ENCODE measurements at places on chromosomes 7 and 10.
A peak's percentile ranks its signal among the peaks of the same experiment; 100 is the strongest.

DNA sequence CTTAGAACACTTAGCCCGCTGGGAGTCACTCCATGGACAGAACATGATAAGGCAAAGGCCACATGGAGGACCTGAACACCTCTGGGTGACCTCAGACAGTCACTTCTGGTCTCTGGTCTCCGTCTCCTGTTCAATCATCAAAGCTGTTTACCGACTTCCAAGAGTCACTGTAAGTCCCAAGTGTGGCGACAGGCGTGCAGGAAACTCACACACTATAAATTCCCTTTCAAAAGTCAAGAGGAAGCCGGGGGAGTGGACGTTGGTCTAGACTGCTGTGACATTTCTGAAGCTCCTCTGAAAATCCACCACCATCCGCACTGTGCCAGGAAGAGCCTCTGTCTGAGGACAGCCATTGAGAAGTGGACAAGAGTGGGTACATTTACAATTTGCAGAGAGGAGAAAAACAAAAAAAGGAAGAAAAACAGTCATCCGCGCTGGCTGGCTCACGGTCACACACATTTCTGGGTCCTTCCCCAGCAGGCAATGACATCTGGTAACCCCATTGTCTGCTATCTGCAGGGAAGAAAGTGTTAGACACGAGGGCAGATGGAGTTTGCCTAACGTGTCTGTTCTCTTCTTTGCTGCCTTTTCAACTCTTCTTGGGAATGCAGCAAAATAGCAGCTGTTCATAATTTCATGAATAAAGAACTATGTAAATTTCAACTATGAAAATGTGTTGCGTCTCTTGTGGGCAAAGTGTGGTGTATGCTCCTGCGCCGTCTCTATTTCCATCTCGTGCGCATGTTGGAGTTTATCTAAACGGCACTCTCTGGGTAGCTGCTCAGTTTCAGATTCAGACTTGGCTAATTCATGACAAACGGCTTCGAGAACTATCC is 32.9 kb upstream of the CUX1 start:
- DNase-seq = no peak

- no peak for DNase-seq
Observed at GRCh38 chr7:99293650-99294049, 21.0 kb downstream of the MYH16 start.

DNA sequence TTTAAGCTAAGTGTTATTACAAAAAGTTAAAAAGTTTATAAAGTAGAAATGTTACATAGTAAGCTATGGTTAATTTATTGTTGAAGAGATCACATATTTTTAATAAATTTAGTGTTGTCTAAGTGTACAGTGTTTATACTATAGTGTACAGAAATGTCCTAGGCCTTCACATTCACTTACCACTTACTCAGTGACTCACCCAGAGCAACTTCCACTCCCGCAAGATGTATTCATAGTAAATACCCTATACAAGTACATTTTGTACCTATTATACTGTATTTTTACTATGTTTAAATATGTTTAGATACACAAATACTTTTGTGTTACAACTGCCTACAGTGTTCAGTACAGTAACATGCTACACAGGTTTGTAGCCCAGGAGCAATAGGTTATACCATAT is 69.2 kb downstream of the DNAJC1 start:
- DNase-seq = peak; percentile 40

DNA sequence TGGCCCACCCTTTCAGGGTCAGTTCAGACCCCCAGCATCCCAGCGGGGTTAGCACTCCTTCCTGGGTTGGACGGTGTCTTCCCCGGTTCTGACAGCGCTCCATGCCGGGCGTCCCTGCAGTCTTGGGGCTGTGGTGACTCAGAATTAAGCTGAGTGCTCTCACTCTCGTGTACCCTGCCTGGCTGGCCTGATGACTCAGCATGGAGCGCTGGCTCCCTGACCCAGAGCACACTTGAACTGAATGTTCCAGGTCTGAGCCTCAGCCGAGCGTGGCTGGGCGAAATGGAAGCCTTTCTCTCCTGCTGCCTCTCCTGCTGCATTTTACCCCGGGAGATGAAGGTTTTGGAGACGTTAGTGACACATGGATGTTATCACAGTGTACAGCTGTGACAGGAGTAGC is 7.1 kb downstream of the BAG3 start:
- peak; percentile 95 for DNase-seq

GRCh38 chr10:110932505-110933180 is 13.2 kb downstream of the SHOC2 start:
- DNase-seq = peak; percentile 43

GRCh38 chr7:93890041-93890463 is 501 bp downstream of the TFPI2 start:
- DNase-seq = peak; percentile 76

DNA sequence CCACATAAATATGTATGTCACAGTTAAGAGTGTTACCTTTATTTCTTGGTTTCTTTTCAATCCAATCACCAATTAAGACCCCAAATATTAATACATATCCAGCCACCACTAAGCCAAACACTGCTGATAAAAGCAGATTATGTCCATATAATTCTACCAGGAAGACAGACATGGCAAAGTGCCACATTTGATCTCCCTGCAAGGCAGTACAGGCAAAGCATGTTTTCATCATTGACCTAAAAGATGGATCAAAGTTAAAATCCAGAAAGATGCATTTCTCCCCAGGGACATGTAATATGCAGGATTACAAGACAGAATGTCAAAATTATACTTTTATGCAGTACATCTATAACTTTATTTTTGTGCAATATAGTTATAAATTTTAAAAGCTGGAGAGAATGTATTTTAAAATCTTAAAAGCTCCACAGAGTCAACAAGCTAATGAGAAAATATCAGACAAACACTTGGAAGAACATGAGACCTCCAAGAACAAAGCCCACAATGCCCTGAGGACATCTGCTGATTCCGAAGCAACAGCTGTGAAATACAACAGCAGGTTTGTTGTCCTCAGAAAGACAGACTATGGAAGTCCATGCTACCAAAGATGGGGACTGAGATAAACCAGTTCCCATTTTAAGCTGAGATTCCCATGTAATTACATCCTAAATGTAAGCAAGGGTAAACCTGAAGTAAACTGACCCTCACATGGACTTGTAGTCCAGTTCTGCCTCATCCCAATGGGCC is 54.5 kb upstream of the TOMM7 start:
- no peak for DNase-seq

- no peak for DNase-seq
Observed at GRCh38 chr10:17460756-17461155, 6.4 kb upstream of the ST8SIA6 start.

DNA sequence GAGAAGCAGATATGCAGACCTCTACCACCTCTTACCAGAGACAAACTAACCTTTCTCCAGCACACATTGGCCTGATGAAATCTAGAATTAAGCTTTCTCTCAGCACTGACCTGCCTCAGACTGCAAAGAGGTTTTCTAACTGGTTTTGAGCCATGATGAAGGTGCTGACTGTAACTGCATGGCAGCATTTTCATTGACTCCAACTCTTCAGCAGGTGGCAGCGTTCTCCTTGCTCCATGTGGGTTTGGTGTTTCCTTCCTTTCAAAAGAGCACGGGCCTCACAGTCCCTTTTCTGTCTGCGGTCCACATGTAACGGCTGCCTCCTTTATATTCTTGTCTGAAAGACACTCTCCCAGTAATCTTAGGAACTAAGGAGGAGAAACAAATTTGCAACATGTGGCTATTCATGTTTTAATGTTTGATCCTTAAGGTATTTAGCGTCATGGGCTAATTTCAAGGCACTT is 12.6 kb downstream of the KLLN start:
- peak; percentile 76 for DNase-seq

DNA sequence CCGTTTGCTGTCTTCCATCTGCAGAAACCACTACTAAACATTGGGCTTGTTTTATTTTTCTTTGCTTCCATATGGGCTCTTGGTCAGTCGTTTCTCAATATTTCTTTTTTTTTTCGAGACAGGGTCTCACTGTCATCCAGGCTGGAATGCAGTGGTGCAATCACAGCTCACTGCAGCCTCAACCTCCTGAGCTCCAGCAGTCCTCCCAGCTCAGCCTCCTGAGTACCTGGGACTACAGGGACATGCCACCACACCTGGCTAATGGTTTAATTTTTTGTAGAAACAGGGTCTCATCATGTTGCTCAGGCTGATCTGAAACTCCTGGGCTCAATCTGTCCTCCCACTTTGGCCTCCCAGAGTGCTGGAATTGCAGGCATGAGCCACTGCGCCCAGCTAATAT is 163.1 kb downstream of the LYZL1 start:
- DNase-seq = no peak
